Stimulated activated CD8-positive, alpha-beta memory T cell treated with anti-CD3 and anti-CD28 coated beads, Interleukin-12 subunit alpha, Interleukin-12 subunit beta, amount 100 ng/mL, for 1 hour (primary cell): ENCODE measurements at places on chromosomes 2 and 18.

DNA sequence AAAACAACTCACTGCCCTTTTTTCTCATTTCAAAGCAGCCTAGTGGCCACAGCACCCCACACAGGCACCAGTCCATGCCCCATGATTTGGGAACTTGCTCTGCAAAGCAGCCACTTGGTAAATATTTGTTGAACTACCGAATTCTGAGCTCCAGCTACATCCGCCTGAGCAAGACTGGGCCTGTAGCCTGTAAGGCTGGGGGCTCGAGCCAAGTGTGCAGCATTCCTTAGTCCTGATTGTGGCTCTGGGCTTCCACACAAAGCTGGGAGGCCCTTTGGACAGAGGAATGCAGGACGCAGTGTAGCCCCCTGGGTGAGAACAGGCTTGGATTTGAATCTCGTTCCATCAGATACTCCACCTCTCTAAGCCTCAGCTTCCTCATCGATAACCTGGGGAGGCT lies 88.4 kb downstream of the ACTR2 start:
- no peak for DNase-seq

DNA sequence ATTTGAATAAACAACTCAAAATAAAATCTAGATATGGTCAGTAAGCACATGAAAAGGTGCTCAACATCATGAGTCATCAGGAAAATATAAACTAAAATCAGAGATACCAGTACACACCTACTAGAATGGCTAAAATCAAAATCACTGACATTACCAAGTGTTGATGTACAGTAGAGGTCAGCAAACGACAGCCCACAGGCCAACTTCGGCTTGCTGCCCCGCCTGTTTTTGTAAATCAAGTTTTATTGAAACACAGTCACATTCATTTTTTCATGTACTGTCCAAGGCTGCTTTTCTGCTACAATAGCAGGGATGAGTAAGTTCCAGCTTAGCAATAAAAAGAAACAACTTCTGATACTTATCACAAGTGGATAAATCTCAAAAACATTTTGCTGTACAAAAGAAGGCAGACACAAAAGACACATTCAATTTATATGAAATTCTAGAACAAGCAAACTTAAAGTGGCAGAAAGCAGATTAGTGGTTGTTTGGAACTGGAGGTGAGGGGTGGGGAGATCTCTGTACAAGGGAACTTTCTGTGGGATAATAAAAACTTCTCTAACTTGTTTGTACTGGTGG lies 32.1 kb downstream of the TRAK2 start:
- no peak for DNase-seq

DNA sequence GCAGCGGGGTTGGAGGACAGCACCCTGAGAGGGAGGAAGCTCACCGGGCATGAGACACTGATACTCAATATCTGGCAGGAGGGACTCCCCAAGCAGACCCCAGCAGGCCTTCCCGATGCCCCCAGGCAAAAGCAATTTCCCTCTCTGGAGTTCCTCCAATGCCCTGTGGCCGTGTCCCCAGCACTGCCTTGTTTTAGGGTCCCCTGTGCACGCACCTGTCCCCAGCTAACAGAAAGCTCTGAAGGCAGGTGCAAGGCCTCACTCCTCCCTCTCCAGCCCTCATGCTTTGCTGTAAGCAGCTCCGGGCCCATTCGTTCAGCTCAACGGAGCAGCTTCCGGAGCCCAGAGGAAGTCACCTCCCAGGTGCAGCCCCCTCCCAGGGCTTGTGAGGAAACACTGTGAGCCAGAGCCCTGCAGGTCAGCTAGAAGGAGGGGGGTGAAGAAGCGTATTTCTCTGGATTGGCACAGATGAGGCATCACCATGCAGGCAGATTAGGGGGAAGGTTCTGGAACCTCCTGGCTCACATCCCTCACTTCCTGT lies 50.3 kb upstream of the ID2 start:
- no peak for DNase-seq

DNA sequence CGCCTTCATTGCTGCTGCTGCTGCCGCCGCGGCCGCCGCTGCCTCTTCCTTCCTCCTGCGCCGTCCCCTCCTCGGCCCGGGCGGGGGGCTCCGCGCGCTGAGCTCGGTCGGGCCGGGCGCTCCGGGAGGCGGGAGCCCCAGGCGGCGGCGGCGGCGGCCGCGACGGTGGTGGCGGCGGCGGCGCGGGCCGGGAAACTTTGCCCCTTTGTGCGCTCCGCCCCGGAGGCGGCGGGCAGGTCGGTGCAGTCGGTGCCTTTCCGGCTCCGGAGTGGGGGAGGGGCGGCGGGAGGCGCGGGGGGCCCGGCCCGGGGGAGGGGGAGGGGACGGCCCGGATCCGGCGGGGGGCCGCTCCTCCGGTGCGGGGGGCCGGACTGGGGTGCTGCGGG lies 205 bp downstream of the TET3 start:
- no peak for DNase-seq

DNA sequence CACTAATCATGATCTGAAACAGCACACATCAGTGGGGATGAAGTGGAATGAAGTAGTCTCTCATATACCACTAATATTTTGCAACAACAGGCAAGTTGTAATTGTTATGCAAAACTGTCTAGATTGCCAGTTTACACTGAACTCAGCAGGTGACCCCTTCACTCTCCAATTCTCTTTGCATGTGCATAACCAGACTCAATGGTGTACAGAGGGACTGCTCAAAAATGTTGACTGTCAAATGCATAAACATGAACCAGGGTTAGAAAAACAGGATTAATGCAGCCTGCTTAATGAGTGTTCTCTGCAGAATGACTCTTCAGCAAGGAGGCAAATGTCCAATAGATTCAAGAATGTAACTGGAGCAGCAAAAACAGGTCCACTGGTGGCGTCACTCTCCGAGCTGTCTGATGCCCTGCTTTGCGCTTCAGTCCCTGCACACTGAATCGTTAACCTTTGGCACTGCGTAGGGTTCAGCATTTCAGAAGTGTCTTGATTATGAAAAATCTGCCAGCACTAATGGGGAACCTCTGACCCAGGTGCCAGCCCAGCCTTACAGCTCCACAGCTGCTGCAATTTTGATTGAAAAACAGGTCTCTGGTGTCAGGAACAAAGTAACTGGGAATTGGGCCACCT lies 209.3 kb downstream of the TDRD15 start:
- no peak for DNase-seq

DNA sequence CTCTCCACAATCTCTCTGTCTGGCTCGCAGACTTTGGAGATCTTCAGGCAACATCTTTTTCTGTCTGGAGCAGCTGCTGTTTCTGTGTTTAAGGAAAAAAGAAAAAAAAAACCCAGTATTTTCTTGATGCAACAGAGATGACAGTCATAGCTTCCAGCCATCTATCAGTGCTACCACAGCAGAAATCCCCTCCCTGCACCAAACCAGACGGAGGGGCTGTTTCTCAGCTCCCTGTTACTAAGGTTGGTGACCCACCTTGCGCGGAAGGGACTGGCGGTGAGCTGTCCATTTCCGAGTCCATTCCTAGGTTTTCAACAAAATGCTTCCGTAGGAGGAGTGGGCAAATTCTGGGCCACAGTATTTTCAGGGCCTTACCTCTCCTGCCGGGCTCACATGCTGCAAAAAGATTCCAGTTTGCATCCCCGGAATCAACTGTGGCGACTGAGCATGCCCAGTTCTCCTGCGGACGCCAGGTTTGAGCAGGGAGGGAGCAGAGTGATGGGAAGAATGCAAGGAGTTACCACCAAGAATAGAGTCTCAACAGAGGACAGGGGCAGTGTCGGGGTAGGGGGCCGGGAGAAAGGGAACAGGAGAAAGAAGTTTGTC lies 1.2 kb downstream of the SLC4A10 start:
- DNase-seq: no peak

GRCh38 chr18:48638451-48638850 lies 99.6 kb downstream of the CTIF start:
- DNase-seq: no peak

- DNase-seq: no peak
Measured at GRCh38 chr18:8834881-8835280, 129.5 kb downstream of the MTCL1 start.
